A549 treated with Mapracorat at 1 μM for 4 hours (cell line): ENCODE measurements at places on chromosomes 5 and 9. TPM values are rescaled to one million over a fixed set of nuclear protein-coding genes. Genes with fewer than 3 reads are reported as not detected.

Gene CBY3
- total RNA-seq, result not detected in 5 replicates

Gene TRPM6
- 1.7 to 2.0 TPM (median 1.9 TPM) in 5 replicates for total RNA-seq

Gene CAMK4
- 0.01 to 0.20 TPM (median 0.16 TPM) in 3 of 5 replicates, not detected in the others for total RNA-seq

Gene SH3GL2
- 0.05 to 0.08 TPM (median 0.07 TPM) in 3 of 5 replicates, not detected in the others for total RNA-seq

Gene PCDHA13
- 0.05 to 0.06 TPM in 2 of 5 replicates, not detected in the others for total RNA-seq

Gene DAB2
- 6.6 to 9.6 TPM (median 7.6 TPM) in 5 replicates for total RNA-seq

Gene OGN
- not detected in 5 replicates for total RNA-seq

Gene LRRC70
- total RNA-seq, result 0.12 to 0.31 TPM (median 0.30 TPM) in 3 of 5 replicates, not detected in the others

Gene HDHD3
- total RNA-seq, result 18.5 to 26.2 TPM (median 22.2 TPM) in 5 replicates

Gene ADAMTSL2
- total RNA-seq, result not detected in 5 replicates

Gene CTSL
- total RNA-seq, result 632 to 768 TPM (median 663 TPM) in 5 replicates

Gene SLC4A9
- total RNA-seq, result 0.05 to 0.08 TPM in 2 of 5 replicates, not detected in the others

Gene HAVCR1
- 28.4 to 34.3 TPM (median 32.1 TPM) in 5 replicates for total RNA-seq

Gene GRM6
- not detected in 5 replicates for total RNA-seq

Gene ANKS6
- 12.7 to 24.4 TPM (median 20.6 TPM) in 5 replicates for total RNA-seq

Gene SH3PXD2B
- total RNA-seq, result 16.3 to 19.6 TPM (median 18.4 TPM) in 5 replicates

Gene FOXD4
- total RNA-seq, result 0.26 to 0.46 TPM (median 0.42 TPM) in 5 replicates

Gene MAN2A1
- total RNA-seq, result 10.5 to 15.3 TPM (median 14.3 TPM) in 5 replicates

Gene SLCO4C1
- total RNA-seq, result 0.03 TPM in 1 of 5 replicates, not detected in the others

Gene ANKRD18B
- 3.7 to 6.8 TPM (median 6.4 TPM) in 5 replicates for total RNA-seq

Gene TAF11L5
- not detected in 5 replicates for total RNA-seq

Gene PPP2R2B
- 0.10 to 0.24 TPM (median 0.12 TPM) in 3 of 5 replicates, not detected in the others for total RNA-seq

Gene ADGRD2
- not detected in 5 replicates for total RNA-seq

Gene SHLD3
- 1.9 to 2.8 TPM (median 2.0 TPM) in 5 replicates for total RNA-seq

Gene DDX4
- not detected in 5 replicates for total RNA-seq

Gene SETX
- total RNA-seq, result 18.5 to 20.6 TPM (median 19.9 TPM) in 5 replicates

Gene OSMR
- total RNA-seq, result 50.3 to 72.5 TPM (median 65.5 TPM) in 5 replicates

Gene FGF1
- 0.16 to 0.95 TPM (median 0.25 TPM) in 5 replicates for total RNA-seq
